Frontal cortex (tissue), 4 donors: ENCODE measurements at places on chromosomes 6 and 20. TPM values are rescaled to one million over a fixed set of nuclear protein-coding genes. Genes with fewer than 3 reads are reported as not detected.

The BNIP5 gene
- total RNA-seq, result under 0.01 TPM

The MAP3K4 gene
- total RNA-seq, result 32.2 TPM

The IL17A gene
- not detected for total RNA-seq

The VGLL2 gene
- not detected for total RNA-seq

The OTOR gene
- total RNA-seq, result 0.82 TPM

The MYB gene
- total RNA-seq, result 2.9 TPM

The LRRC73 gene
- total RNA-seq, result 2.9 TPM

The SAMD10 gene
- total RNA-seq, result 5.7 TPM

The FAXC gene
- total RNA-seq, result 41.6 TPM

The ARFGEF2 gene
- 26.9 TPM for total RNA-seq

The FOXA2 gene
- not detected for total RNA-seq

The TNFRSF6B gene
- not detected for total RNA-seq

The BCAS1 gene
- total RNA-seq, result 2.4 TPM

The PGC gene
- total RNA-seq, result under 0.01 TPM

The WDR27 gene
- total RNA-seq, result 18.3 TPM

The CPNE5 gene
- 12.6 TPM for total RNA-seq

The CYP24A1 gene
- 0.41 TPM for total RNA-seq

The HLA-DPB1 gene
- total RNA-seq, result 2.4 TPM

The GMNN gene
- total RNA-seq, result 7.7 TPM

The HS3ST5 gene
- total RNA-seq, result 13.9 TPM

The NDUFAF4 gene
- total RNA-seq, result 56.3 TPM

The ULBP3 gene
- total RNA-seq, result 11.8 TPM
